M059J (cell line): ENCODE measurements at places on chromosomes 11 and 22.

DNA sequence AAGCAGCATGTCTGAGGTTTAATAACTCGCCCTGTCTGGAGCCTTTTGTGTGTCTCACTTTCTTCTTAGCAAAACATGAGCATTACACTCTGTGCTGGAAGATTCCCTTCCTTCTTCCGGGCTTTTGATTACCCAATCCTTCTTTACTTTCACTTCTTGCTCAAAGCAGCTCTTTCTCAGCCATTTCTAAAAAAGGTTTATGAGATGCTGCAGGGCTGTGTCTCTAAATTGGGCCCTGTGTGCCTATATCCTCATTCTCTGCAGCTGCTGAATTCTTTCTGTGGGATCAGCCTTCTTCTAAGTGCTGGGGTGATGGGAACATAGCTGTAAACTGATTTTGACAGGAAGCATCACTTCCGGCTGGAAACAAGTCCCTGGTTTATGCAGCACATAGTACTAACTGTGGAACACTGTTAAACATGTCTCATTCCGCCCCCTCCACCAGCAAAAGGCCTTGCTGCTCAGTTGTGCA is 71.8 kb downstream of the PIWIL4 start:
- peak; percentile 25 for DNase-seq

DNA sequence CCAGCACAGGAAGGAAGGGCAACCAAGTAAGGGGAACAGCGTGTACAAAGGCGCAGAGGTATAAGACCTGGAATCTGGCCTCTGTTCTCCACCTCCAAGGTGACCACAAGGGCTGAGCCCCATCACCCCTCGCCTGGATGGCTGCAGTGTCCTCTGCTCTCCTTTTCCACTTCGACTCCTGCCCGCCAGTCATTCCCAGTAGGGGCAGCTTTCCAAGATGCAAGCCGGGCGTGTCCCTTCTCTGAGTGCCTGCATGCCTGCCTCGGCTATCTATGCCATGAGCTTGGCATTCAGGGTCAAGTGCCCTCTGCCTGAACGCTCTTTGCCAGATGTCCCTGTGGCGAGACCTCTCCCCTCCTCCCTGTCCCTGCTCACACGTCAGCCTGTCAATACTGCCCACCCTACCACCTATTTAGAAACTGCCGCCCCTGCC is 17.0 kb downstream of the FADS3 start:
- no peak for DNase-seq

GRCh38 chr11:82732734-82733443 is 775 bp downstream of the FAM181B start:
- no peak for DNase-seq

DNA sequence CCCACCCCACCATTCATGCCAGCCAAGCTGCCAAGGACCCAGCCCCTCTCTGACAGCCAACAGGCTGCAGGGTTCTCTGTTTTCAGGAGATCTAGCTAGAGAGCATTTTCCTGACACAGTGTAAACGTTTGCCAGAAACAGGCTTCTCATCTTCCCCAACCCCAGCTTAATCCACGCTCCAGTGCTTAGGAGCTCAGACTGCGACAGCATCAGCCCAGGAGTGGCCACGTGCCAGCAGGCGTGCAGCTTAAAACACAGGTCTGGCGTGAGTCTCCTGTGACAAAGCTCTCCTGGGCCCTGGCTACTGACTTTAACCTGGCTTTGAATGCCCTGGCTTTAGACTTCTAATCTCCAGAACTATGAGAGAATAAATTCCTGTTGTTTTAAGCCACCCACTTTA is 66.6 kb downstream of the GALNT18 start:
- DNase-seq: no peak

DNA sequence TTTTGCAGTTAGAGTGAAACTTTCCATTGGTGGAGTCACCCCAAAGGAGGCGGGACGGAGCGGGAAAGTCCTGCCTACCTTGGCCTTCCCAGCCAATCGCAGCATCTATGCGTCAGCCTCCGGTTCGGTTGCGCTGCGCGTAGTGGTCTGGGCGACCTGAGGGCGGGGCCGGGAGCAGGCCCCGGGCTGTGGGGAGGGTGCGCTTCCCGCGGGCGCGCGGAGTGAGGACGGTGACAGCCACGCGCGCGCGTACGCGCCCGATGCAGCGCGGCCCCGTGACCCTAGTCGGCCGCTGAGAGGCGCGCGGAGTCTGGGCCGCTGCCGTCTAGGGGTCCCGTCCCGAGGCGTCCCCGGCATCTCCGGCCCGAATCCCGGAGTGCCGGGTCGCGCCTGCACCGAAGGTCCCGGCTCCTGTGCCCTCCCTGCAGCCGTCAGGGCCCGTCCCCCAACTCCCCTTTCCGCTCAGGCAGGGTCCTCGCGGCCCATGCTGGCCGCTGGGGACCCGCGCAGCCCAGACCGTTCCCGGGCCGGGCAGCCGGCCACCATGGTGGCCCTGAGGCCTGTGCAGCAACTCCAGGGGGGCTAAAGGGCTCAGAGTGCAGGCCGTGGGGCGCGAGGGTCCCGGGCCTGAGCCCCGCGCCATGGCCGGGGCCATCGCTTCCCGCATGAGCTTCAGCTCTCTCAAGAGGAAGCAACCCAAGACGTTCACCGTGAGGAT is at the start of gene NF2:
Gene NF2 (plus strand): TSS at position 276 of the 718 bp plus-strand sequence. CDS start 366 bp downstream, at position 642.
- peak; percentile 98 for DNase-seq

DNA sequence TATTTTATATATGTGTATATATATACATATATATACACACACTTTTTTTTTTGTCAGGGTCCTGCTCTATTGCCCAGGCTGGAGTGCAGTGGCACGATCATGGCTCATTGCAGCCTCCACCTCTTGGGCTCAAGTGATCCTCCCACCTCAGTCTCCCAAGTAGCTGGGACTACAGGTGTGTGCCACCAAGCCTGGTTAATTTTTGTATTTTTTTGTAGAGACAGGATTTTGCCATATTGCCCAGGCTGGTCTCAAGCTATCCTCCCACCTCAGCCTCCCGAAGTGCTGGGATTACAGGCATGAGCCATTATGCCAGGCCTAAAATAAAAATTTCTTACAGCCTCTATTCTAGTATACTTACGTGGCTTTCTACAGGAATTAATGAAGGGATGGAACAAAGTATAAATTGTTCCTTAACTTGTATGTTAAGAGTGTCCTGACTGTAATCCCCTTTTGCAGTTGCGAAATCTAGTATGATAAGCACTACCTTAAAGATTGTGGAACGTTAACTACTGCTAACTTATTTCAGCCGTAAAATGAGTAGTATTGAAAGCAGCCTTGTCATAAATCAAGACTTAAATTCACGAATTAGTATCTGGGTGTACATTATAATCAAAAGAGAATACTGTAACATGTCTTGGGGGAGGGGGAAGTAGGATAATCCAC is 2.1 kb downstream of the TRAF6 start:
- DNase-seq: peak; percentile 4

DNA sequence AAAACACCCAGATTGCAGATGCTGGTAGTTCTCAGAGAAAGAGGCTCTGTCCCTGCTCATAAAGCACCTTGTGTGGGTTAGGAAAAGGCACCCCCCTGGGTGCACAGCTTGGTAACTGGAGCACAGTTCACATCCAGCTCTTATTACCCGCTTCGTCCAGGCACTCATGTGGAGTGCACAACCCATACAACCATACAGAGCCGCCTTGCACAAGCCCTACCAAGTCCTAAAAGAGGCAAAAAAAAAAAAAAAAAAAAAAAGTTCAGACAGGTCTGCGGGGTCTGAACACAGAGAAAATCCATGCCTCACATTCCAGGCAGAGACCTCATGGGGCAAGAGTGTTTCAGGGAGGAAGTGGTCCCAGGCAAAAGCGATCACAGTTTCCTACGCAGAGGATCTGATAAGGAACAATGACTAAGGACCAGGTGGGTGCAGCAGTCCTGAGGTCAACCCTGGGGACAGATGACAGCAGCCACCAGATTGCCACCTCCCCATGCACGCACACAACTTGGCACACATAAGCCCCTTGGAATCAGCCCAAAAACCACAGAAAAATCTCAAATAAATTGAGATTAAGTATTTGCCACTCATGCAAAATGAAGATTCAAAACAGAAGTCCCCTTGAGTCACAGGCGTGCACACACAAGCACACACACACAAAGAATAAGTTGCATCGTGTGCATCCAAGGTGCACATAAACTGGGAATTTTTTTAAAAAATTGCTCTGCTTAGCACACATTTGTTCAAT is 12.3 kb downstream of the MB start:
- DNase-seq: peak; percentile 71

- no peak for DNase-seq
Measured at GRCh38 chr11:72758690-72759389, 6.6 kb upstream of the ARAP1 start.

- no peak for DNase-seq
Measured at GRCh38 chr22:49786976-49787706, 40.5 kb downstream of the BRD1 start.
